HT-29 (cell line): ENCODE measurements at places on chromosomes 11 and 22. TPM values are rescaled to one million over a fixed set of nuclear protein-coding genes. Genes with fewer than 3 reads are reported as not detected.

- peak; percentile 97 for DNase-seq
Measured at GRCh38 chr11:762421-763072, 14.7 kb downstream of the GATD1 start.

DNA sequence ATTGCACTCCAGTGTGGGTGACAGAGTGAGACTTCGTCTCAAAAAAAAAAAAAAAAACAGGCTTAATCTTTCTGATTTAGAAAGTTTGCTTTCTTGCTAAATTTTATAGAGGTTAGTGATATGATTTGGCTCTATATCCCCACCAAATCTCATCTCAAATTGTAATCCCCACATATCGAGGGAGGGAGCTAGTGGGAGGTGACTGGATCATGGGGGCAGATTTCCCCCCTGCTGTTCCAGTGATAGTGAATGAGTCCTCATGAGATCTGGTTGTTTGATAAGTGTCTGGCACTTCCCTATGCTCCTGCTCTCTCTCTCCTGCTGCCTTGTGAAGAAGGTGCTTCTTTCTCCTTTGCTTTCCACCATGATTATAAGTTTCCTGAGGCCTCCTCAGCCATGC lies 90.9 kb downstream of the OSBP2 start:
- no peak for DNase-seq

GRCh38 chr11:116650052-116650451 lies 122.7 kb downstream of the BUD13 start:
- no peak for DNase-seq

- no peak for DNase-seq
Measured at GRCh38 chr22:50694099-50694605, 21.5 kb downstream of the SHANK3 start.

DNA sequence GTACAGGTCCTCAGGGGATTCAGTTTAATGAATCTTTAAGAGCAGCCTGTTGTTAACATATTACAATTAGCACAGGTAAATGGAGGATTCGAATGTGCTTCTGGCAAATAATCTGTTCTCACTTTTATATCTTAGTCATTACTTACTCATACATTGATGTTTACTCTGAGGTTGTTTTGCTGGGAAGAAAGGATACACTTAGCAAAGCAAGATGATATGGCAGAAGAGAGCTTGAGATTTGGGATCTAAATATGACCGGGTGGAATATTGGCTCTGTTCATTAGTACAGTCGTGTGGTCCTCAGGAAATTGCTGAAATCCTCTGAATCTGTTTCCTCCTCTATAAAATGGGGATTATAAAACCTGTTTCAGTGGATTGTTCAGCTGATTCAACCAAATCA lies 59.7 kb downstream of the SPON1 start:
- DNase-seq: no peak

DNA sequence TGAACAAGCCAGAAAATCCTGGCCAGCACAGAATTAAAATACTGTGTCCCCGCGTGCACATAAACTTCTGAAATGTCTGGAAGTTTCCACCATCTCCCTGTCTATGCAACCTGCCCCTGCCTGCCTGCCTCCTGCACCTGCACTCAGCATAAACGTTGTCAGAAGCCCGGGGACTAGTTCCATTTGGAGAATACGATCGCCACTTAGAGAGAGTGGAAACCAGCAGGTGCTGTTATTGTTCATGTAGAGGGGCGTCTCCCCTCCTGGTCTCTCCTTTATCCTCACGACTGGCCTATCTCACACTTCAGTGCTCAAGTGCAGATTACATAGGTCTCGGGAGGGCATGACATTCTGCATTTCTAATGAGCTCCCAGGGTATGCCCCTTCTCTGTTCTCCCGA lies 35.6 kb downstream of the MPPED1 start:
- DNase-seq: no peak

DNA sequence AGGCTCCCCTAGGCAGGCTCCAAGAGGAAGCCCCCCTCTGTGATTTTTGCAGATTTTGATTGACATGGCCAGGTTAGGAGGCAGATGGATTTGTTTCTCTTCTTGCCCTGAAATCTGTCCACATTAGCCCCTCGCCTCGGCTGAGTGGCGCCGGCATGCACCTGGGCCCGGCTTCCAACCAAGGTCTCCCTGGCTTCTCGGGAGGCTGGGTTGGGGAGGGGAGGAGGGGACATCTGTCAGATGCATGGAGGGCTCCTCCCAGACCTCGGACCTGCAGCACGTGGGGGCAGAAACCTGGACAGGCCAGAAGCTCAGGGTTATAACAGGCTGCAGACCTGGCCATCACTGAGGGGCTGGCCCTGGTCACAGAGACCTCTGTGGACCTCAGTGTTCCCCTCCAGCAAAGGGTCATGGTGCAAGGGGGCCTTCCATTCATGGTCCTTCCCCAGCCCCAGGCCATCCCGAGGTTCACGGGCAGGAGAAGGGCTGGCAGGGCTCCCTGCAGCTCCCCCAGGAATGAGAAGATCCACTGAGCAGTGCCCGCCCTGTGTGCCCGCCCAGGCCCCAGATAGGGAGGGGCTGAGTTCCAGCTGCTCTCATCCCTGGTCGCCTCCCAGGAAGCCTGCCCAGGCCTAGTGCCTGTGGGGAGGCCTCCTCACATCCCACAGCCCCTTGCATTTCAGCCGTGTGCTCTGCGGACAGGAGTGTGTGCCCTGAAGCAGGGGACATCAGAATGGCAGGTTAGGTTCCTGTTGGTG lies 747.8 kb downstream of the BRD1 start:
- no peak for DNase-seq

GRCh38 chr22:42178910-42179519 lies 48.4 kb upstream of the CYP2D6 start:
- DNase-seq: no peak

The DRICH1 gene
- not detected in 2 replicates for total RNA-seq
